ENCODE measurements at places on chromosomes 12 and 14.

DNA sequence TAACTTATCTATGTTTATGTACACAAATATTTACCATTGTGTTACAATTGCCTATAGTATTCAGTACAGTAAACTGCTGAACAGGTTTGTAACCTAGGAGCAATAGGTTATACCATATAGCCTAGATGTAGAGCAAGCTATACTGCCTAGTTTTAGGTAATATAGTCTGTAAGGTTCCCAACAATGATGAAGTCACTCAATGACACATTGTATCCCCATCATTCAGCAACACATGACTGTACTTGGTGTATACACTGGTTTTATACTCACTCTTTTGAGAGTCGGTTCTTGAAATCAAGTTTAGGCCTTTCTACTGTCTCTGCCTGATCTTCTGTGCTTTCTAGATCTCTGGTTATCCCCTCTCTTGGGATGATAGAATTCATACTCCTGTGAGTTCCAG is 5.5 kb downstream of the RNASE1 start:
- no peak for DNase-seq

DNA sequence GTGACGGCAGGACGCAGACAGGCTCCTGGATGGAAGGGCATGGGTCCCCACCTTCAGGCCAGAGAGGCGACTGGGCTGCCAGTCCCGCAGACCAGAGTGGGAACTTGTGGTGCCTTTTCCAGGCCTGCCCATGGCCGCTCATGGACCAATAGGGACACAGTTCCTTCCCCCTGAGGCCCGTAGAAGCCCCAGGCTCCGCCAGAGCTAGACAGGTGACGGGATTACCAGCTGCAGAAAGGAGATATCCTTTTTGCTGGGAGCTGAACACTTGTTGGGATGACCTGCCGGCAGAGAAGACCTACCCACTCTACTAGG is 73.6 kb upstream of the RASSF8 start:
- DNase-seq = no peak

DNA sequence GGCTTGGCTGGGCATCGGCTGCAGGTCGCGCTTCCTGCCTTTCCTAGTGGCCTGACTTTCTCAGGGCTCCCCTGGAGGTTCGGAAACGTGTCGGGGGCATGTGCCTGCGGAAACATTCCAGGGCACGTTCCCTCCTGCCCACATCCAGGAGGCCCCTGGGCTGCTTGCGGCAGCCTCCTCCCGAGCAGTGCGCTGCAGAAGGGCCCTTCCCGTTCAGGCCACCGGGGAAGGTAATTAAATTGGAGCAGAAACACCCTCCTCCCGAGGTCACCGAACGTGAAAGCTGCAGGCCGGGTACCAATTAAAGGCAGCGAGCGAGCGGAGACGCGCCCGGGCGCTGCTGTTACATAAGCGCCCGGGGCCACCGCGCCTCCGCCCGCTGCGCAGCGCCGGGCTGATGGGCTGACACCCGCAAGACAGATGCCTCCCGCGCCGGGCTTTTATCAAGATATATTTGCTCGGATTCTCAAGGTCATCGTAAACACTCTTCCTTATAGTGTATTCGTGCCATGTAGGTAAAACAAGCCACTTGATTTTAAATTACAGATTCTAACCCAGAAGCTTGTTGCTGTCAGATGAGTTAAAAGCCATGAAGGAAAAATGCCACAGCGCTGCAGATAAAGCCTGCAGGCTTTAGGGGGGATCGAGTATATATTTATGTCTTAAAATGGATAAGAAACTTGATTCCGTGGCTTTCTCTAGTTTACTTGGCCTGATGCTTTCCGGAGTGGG is 31.4 kb downstream of the SSPN start:
- no peak for DNase-seq

- DNase-seq = no peak
Observed at GRCh38 chr12:105487963-105488362, 157.5 kb downstream of the C12orf75 start.

- DNase-seq = no peak
Observed at GRCh38 chr14:75439989-75440388, 12.2 kb downstream of the JDP2 start.

DNA sequence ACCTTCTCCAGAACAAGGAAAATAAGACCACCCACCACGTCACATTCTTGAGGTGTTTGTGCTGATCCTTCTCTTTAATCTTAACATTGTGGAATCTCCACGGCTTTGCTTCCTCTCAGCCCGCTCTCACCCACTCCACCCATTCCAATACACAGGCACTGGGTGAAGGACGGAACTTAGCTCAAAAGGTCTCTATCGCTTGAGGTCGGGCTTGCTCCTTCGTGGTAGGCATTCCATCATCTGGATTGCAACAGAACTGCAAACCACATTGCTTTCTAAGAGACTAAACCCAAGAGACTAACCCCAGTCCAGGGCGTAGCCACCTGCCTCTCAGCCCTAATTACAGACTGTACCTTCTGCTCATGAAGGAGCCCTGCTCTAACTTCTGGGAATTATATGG is 24.0 kb upstream of the MDM2 start:
- no peak for DNase-seq

GRCh38 chr14:22535126-22535525 is 53.9 kb downstream of the DAD1 start:
- DNase-seq = no peak

GRCh38 chr14:74548881-74549280 is 55.3 kb downstream of the ISCA2 start:
- DNase-seq = no peak

GRCh38 chr12:102535306-102535705 is 54.9 kb upstream of the IGF1 start:
- DNase-seq = no peak

DNA sequence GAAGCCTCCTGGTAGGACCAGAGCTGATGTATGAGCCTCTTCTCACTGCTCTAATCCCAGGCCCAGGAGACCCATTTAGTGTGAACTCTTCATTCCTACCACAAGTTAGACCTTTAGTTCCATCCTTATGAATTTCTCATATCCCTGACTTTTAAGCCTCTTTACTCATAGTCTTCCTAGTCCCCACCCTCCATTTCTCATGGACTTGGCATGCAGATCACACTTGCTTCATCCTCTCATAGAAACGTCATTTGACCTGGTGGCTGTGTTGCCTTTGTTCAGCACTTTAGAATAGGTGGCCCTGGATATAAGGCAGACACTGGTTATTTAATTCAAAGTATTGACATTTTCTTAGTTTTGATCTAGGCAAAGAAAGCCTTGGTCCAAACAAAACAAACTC is 99.5 kb downstream of the SLC16A7 start:
- no peak for DNase-seq

DNA sequence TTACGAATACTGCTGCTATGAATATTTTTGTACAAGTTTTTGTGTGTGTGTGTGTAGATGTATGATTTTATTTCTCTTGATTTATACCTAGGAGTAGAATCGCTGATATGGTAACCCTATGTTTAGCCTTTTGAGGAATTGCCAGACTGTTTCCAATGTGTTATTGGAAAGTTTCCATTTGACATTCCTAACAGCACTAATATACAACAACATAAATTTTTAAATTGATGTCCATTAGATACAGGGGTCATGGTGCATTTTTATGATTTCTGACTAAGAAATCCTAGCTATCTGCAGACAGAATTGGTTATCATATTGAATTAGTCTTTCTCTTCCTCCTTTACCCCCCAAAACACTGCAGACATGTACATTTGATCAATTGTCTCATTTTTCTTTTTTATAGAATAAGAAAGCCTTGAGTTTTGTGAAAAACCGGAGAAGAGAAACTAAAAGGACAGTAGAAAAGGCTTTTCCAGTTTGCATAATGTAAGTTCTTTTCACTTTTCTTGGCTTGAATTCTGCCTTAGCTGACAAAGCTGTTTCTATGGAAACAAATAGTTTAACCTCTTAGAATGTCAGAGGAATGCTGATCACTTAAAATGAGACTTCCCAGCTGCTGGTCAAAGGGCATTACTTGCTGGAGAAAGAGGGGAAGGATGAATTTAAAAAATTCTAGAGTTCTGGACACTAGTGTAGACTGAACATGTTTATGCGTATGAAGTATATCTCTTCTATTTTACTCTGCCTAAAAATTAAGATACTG is 28.2 kb downstream of the PALS1 start:
- DNase-seq = no peak

DNA sequence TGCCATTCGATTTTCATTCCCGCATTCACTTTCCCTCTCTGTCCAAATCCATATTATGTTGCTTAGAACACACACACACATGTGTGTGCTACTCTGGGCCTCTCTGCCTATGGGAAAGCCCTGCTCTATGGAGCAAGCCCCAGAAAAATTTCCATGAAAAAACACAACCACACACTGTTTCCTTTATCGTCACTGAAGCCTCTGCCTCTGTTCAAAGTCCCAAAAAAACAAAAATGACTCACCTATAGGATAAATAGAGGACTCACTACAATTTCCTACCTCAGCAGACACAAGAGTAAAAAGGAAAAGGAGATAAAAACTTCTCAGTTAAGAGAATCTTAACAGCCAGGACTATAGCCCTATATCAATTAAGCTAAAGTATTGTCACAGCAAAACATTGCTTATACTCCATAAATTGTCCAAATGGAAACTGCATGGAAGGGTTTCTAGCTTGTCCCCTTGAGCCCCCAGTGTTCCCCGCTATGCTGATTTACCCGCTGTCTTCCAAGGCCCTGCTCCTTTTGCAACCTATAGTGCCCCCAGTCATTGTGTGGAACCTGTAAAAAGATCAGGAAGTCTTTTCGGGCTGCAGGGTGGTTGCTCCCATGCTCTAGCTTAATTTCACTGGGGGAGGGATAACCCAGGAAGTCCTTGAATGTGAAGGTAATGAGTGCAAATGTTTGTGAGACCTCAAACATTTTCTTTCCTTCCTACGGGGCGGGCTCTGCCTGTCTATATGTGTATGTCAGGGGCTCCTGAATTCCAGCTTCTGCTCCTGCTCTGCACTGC is 11.1 kb upstream of the PIP4K2C start:
- DNase-seq = no peak

DNA sequence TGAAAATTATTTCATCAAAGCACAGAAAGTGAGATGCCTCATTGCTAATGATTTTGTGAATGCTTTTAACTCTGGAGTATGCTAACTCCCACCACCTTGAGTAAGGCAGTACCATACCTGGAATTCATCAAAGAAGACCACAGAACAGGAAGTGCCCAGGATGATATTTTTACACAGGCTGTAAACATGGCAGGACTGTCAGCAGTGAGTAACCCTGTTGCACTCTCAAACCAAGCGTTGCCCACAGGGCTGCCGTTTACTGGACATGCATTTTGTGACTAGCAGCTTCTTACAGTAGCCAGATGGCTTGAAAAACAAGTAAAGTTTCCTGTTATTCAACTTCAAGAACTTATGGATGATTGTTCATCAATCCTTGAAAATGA is 42.4 kb downstream of the RALGAPA1 start:
- DNase-seq = no peak

GRCh38 chr12:97200181-97200580 is 262.4 kb upstream of the RMST start:
- no peak for DNase-seq

DNA sequence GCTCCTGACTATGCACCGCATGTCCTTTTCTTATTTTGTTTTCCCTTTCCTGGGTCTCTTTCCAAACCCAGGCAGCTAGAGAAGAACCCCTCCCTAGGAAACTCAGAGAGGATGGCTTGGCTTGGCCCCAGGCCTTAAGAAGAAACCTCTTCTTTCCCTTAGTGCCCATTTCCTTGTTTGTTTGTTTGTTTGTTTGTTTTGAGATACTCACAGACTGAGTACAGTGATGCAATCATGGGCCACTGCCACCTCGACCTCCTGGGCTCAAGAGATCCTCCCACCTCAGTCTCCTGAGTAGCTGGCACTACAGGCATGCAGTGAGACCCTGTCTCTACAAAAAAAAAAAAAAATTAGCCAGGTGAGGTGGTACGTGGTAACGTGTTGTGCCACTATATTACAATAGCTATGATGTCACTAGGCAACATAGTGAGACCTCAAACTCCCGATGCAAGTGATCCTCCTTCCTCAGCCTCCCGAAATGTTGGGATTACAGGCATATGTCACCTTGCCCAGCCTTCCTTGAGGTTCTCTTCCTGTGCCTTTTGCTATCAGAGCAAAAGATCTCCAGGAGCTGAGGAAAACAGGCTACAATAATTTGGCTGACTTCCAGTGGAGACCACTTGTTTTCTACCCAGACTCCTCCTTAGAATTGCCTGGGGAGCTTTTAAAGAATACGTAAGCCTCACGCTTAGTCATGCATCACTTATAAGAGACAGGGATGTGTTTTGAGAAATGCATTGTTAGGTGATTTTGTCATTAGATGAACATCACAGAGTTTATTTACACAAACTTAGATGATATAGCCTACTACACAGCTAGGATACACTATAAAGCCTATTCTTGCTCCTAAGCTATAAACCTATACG is 34.5 kb upstream of the LGALS3 start:
- no peak for DNase-seq

DNA sequence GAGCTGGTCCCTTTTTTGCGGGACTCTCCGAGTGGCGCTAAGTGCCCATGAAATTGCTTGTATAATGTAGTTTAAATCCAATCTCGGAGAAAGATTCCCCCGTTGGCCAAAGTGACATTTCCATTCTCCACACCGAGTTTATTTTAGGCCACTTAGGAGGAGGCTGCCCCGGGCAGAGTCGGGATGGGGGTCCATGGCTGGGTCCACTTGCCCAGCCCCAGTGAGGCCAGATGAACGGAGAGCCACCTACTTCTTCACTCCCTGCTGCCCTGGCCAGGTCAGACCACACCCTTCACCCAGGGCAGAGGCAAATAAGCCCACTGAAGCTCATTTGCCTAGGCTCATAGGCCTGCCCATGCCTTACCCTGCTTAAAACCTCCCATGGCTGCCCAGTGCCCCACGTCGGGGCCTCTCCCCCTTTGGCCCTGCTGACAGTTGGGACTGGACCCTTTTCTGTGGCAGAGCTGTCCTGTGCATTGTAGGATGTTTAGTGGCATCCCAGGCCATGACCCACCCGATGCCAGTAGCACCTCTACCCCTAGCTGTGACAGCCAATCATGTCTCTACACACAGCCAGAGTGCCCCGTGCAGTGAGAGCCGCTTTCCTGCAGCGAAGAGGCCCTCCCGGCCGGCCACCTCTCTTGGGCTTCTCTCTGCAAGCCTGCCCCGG is 51.3 kb downstream of the FAM222A start:
- no peak for DNase-seq

DNA sequence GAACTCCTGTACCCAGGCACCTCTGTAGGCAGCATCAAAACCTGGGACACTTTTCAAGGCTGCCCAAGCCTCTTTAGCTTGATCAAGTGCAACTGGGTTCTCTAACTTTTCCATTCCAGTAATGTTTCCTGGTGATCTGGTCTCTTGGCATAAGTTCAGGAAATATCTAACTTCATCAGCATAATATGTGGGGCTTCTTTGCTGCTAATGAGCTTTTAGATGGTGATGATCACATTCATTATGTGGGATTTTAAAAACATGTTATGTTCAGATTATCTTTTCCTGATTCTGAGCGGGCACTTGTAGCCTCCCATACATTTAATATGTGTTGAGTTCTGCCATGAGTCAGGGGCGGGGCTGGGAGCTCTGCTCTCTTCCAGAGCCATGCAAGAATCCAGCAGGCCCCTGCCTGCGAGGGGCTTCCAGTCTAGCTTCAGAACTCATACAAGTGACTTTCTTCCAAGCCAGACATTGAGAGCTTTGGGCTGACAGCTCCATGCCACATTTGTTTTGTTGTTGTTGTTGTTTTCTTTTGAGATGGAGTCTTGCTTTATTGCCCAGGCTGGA is 39.5 kb upstream of the RIN3 start:
- no peak for DNase-seq

GRCh38 chr12:131151558-131152345 is 198.0 kb downstream of the ADGRD1 start:
- no peak for DNase-seq
